ENCODE measurements at places on chromosomes 7 and 10.
A peak's percentile ranks its signal among the peaks of the same experiment; 100 is the strongest.

GRCh38 chr10:17206210-17206709 lies 4.8 kb upstream of the TRDMT1 start:
- no peak for DNase-seq

GRCh38 chr10:23095966-23096801 lies 805 bp downstream of the MSRB2 start:
- peak; percentile 54 for DNase-seq

GRCh38 chr7:50531401-50531911 lies 33.7 kb downstream of the DDC start:
- DNase-seq = peak; percentile 52

- DNase-seq = no peak
Measured at GRCh38 chr10:29956335-29956924, 103.0 kb downstream of the JCAD start.

- no peak for DNase-seq
Measured at GRCh38 chr10:133370030-133370786, 2.9 kb downstream of the ECHS1 start.

GRCh38 chr10:6843894-6844650 lies 264.0 kb upstream of the PRKCQ start:
- no peak for DNase-seq

- DNase-seq = peak; percentile 25
Measured at GRCh38 chr7:47991270-47991669, 11.9 kb upstream of the HUS1 start.

GRCh38 chr10:80964955-80965614 lies 427.4 kb downstream of the SH2D4B start:
- DNase-seq = no peak

DNA sequence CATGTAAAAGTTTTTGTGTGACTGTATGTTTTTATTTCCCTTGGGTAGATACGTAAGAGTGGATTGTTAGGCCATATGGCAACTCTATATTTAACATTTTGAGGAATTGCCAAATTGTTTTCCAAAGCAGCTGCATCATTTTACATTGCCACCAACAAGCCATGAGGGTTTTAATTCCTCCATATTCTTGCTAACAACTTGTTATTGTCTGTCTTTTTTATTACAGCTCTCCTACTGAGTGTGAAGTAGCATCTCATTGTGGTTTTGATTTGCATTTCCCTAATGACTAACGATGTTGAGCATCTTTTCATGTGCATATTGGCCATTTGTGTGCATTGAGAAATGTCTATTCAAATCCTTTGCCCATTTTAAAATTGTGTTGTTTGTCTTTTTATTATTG lies 94.9 kb downstream of the CARD11 start:
- DNase-seq = no peak

DNA sequence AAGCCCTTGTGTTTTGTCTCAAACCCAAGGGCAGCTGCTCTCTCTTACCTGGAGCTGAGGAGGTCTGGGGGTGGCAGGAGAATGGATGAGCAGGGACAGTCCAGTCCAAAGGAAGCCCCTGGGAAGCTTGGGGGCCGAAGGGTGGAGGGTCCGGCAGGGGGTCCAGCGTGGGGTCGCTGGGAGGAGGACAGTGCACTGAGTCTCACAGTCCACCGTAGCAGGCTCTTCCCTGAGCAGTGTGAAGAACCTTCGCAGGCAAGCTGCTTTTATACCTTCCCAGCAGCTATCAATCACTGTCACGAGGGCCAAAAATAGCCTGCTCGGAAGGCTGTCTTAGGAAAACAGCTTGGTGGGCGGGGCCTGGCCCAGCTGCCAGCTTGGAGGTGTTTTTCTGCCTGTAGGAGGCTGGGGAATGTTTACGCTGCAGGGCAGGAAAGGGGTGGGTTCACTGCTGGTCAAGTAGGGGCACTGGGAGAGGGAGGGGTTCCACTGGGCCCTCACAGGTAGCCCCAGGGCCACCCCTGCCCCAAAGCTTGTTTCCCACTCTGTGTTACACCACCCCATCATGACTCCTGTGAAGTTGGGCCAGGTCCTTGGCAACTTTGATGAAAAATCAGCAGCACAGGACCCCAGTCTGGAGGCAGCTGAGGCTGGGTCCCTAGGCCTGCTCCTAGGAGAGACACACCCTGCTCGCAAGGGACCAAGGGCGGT lies at the start of gene DEPP1:
DEPP1 (minus strand) TSS at position 240 of the 711 bp plus-strand sequence. CDS start 779 bp downstream, outside the sequence.
- DNase-seq = peak; percentile 99

GRCh38 chr7:74266191-74266963 lies 12.2 kb upstream of the RFC2 start:
- DNase-seq = no peak

GRCh38 chr10:14560274-14560673 lies 214.4 kb downstream of the FAM107B start:
- DNase-seq = peak; percentile 78

GRCh38 chr7:1924258-1924817 lies 254.3 kb downstream of the ELFN1 start:
- DNase-seq = no peak

Data from ELF-1 (cell line).